ENCODE measurements at places on chromosomes 5 and 9.

DNA sequence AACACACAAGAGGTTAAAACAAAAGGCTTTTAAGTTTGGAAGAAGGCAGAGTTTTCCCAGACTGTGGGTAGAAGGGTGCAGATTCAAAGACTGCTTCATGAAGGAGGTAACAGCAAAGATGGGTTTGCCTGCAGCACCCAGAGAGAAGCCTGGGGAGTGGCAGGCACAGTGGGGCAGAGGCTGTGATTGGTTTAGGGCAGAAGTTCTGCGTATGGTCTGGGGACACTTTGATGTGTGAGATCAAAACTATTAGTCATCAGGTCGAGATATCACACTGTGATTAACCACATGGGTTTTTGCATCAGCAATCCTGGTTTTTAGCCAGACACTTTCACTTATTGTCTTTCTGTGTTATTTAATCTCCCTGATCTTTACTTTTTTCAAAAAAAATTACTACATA is 188.8 kb upstream of the GLRA1 start:
- no peak for DNase-seq

- DNase-seq = no peak
Observed at GRCh38 chr5:150156027-150156368, 353 bp upstream of the PDGFRB start.

DNA sequence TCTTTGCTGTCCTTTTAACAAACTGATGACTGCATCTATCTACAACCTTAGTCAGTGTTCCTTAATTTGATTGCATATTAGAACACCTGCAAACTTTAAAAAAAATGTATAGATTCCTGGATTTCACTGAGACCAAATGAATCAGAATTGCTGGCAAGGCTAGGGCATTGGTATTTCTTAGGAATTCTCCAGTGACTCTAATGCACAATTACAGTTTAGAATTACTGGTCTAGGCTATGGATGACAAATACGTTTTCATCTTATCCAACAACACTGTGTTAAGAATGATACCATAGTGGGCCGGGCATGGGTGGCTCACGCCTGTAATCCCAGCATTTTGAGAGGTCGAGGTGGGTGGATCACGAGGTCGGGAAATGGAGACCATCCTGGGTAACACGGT is 545.9 kb upstream of the RIOK2 start:
- DNase-seq = no peak

GRCh38 chr5:54518818-54519508 is 1.4 kb downstream of the SNX18 start:
- no peak for DNase-seq
